NCI-H187 treated with DMSO at 0.1 percent for 48 hours (cell line): ENCODE measurements at places on chromosomes 7 and 10.

DNA sequence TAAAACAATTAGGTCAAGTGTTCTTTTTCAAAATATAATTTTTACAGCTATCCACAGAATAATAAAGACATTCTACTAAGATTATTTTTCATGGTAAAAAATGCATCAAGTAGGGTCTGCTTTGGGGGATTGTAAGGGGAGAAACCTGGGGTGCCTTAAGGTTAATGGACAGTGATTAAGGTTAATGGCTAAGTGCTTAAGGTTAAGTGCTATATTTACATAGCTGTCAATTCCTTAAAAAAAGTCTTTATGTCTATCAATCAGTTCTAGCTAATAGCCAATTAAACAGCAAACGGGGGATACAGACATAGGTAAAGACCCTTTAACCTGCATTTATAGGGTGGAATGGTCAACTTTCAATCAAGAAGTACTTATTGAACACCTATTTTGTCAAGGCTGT is 284.5 kb upstream of the SEMA3A start:
- no peak for DNase-seq

GRCh38 chr10:15335508-15335907 is 35.6 kb downstream of the FAM171A1 start:
- DNase-seq, result no peak

GRCh38 chr10:73097305-73097670 is 622 bp upstream of the P4HA1 start:
- no peak for DNase-seq

GRCh38 chr7:104984585-104985258 is 29.3 kb upstream of the KMT2E start:
- DNase-seq, result no peak

DNA sequence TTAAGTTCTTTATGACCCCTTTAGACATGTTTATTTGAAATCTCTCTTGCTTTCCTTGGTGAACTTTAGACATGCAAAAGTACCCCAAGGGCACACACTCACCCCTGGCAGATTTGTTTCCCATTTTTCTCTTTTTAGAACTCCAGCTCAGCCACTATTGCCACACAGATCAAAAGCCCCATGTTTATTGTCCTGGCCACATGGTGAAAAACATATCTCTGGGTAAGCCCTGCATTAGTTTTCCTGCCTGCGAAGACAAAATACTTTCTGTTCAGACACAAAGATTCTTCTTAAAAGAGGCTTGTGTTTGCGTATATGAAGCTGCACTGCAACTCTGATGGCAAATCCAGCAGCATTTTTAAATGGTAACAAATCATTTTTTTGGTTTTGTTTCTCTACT is 200.0 kb downstream of the POLR1F start:
- no peak for DNase-seq

DNA sequence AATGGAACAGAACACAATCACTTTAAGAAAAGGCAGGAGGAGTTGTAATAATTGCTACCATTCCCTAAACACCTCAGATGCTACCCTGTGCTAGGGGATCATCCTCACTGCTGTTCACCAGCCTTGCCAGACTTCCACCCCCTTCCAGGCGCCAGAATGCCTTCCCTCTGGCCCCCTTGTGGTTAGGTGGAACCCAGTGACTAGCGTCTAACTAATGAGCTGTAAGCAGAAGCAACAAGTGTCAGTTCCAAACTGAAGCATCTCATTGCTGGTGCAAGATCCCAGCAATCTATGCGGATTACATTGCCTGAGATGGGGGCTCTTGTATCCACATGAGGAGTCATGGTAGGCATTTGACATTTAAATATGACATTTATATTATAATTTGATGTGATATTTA is 86.6 kb downstream of the FRMD4A start:
- DNase-seq, result no peak

DNA sequence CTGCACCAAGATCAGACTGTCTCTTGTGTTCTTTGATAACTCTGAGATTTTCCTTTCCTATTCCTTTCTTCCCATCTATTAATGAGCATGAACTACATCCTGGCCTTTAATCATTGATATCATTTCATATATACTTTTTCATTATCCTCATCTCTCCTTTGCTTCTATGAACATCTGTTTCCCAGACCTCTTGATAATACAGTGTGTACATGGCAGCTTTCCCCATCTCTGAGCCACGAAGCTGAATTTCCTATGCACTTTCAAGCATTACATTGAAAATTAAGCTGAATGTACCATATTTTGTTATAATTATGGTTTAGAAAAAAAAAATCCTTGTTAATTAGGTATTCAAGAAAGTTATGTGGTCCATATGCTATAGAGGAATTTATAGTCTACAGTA is 60.9 kb upstream of the CREB5 start:
- no peak for DNase-seq

- DNase-seq, result no peak
Measured at GRCh38 chr7:48011323-48011722, 17.6 kb downstream of the SUN3 start.

GRCh38 chr7:140592964-140593671 is 47.5 kb downstream of the DENND2A start:
- DNase-seq, result no peak

GRCh38 chr7:11557627-11558026 is 274.4 kb downstream of the THSD7A start:
- DNase-seq, result no peak

DNA sequence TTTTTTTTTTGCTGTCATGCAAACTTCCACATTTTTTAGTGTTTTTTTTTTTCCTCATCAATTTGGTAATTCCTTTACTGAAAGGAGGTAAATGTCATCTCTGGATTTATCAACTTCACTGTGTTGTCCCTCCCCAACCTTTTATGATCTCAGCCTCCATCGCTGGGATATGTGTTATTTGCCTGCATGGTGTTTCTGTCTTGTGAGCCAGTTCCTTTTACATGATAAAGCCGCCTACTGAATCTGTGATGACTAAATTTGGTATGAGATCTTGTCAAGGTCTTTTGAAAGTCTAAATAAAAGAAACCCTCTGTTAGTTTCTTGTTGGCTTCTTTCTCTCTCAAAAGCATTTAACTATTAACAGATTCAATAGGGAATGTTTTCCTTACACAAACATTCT is 39.3 kb downstream of the TAS2R41 start:
- DNase-seq, result no peak

DNA sequence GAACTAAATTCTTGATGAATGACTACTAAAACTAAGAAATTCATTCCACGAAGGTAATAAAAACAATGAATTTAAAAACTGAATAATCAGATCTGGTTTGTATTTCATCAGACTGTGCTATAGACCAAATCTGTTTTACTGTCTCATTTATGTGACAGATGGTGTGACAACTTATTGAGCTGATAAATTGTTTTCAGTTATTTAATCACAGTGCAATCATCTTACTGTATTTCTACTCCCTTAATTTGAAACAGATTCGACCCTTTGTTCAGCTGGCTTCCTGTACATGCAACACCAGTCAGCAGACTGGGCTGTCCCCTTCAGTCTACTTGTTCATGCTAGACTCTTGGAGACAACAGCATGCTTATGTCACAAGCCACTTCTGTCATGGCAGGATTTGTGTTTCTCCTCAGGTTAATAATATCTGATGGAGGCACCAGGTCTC is 150.9 kb downstream of the MBL2 start:
- no peak for DNase-seq

DNA sequence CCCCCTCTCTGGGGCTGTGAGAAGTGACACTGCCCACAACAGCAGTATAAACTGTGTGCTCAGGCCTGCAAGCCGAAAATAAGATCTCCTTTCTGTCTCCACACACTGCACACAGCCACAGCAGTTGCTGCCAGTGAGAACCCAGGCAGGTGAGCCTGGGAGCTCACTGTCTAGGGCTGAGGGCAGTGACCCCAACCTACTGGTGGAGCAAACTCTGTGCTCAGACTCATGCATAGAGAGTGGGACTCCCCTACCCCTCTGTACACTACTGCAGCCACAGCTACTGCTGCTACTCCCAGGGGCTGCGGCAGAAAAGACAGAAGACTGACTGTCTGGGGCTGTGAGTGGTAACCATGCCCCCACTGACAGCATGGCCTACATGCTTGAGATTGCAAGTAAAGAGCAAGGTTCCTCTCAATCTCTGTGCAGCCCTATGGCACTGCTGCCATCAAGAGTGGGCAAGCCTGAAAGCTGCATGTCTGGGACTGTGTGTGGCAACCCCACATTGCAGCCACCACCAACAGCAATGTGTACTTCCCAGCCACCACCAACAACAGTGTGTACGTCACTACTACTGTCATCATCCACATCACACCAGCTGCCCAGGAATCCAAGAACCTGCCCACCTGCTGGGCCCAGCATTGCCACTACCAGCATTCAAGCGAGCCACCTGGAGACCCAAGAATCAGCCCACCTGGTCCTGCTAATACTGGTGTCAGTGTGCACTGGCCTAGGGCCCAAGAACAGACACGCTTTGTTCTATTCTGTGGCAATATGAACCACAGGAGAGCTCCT is 226.1 kb downstream of the XPNPEP1 start:
- no peak for DNase-seq

- DNase-seq, result no peak
Measured at GRCh38 chr7:106332201-106332600, 47.4 kb upstream of the NAMPT start.

DNA sequence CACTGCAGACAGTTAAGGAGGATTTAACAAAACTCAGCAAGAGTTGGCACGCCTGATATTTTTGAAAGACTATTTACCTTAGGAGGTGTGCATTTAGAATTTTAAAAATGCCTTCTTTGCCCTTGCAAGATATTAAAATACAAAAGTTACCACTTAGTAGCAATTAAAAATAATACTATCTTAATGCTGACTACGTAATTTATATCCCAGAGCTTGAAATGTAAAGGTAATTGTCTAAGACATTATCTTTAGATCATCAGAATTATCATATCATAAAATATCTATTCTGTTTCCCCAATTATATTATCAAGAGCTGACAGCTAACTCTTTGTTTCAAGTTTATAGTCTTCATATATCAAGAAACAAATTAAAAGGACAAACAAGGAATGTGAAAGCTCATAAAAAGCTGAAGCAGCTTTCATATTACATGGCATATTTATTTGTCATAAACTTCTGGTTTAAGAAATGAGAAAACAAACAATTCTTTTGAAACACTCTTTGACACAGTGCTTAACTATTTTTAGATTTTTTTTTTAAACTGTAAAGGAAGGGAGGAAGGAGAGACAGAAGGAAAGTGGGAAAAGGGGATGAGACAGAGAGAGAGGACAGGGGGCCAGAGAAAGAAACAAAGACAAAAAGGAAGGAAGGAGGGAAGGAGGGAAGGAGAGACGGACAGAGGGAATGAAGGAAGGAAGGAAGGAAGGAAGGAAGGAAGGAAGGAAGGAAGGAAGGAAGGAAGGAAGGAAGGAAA is 73.5 kb downstream of the RTKN2 start:
- DNase-seq, result no peak

DNA sequence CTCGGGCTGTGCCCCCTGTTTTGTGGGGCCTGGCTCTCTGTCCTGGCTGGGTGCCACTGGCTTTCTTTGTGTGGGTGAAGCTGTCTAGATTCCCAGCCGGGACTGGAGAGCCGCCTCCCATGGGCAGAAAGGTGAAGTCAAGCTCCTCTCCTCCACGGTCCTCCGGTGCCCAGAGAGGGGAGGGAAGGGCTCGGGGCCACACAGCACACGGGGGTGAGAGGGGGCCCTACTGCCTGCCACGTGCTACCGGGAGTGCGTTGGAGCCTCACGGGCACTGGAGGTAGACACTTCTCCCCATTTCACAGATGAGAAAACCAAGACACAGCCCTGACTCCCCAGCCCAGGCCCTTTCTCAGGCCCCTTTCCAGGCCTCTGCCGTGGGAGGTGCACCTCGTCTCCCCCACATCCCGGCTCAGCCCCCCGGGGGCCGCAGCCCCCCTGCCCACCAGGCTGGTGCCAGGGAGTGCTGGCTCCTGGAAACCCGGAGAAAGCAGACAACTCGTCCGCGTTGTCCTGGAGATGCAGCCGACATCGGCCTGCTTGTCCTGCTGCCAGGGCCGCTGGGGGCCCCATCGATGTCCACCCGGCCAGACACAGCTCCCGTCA is 55.8 kb downstream of the UNCX start:
- DNase-seq, result no peak

DNA sequence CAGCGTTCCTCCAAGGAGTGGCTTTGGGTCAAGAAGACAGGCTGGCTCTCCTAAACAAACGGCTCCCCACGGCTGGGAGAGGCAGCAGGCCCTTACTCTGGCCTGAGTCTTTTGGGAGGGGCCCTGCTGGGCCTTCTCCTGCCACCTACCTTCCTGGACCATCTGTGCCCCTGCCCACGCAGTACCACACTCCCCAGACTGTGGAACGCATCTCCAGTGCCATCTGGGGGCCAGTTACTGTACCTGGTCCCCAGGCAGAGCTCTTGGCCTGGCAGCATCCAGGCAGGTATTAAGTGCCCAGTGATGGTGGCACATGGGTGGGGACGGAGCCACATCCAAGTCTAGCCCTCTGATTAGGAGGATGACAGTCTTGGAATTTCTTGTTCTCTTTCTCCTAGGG is 14.4 kb downstream of the ALKBH4 start:
- DNase-seq, result no peak

- no peak for DNase-seq
Measured at GRCh38 chr10:63204667-63205391, 71.7 kb downstream of the NRBF2 start.

DNA sequence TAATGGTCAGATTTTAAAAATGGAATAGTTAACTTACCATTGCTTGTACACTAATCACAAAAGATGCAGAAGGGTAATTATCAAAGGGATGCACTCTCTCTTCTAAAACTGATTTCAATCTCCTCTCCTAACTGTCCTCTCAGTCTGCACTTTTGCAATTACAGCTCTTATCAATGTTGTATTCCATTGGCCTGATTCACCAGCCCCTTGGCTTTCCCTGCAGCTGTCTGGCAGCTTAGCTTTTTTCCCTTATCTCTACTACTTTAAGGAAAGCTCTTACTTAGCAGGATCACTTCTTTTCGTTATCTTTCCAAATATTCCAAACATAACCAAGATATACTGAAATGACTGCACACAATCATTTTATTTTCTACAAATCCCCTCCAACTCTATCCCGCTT is 448.8 kb downstream of the GRM8 start:
- no peak for DNase-seq

GRCh38 chr7:2478399-2478785 is 2.2 kb upstream of the GRIFIN start:
- no peak for DNase-seq

DNA sequence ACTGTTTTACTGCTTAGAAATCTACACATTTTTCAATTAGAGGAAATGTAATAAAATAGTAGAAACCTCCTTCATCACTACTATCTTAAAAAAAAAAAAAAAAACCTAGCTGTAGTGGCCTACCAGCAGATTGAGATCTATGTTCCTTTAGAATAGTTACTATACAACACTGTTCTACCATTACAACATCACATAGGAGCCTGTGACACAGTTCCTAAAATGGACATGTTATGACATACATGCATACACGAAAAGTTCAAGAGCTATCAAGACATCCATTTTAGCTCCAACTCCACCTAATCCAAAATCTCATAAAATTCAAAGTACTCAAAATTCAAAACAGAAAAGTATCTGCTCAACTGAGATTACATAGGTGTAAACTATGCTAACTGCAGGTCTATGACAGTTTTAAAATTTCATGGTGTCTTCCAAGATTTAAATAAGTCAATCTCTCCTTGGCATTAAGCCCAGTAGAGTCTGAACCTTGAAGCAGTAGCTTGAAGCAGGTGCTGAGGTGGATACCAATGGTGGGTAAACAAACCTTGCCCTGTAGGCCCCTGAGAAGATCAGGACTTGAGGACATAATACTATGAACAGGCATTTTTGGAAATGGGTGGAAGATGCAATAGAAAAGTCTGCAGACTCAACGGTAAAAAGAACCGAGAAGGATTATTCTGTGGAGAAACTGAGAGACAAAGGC is 17.0 kb downstream of the CACUL1 start:
- no peak for DNase-seq
